ENCODE measurements at places on chromosomes 13 and 19.

GRCh38 chr19:13164343-13165161, 14.3 kb downstream of the IER2 start:
- no peak for DNase-seq

DNA sequence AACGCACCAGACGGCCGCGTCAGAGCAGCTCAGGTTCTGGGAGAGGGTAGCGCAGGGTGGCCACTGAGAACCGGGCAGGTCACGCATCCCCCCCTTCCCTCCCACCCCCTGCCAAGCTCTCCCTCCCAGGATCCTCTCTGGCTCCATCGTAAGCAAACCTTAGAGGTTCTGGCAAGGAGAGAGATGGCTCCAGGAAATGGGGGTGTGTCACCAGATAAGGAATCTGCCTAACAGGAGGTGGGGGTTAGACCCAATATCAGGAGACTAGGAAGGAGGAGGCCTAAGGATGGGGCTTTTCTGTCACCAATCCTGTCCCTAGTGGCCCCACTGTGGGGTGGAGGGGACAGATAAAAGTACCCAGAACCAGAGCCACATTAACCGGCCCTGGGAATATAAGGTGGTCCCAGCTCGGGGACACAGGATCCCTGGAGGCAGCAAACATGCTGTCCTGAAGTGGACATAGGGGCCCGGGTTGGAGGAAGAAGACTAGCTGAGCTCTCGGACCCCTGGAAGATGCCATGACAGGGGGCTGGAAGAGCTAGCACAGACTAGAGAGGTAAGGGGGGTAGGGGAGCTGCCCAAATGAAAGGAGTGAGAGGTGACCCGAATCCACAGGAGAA, 1.9 kb downstream of the PPP1R12C start:
- no peak for DNase-seq

DNA sequence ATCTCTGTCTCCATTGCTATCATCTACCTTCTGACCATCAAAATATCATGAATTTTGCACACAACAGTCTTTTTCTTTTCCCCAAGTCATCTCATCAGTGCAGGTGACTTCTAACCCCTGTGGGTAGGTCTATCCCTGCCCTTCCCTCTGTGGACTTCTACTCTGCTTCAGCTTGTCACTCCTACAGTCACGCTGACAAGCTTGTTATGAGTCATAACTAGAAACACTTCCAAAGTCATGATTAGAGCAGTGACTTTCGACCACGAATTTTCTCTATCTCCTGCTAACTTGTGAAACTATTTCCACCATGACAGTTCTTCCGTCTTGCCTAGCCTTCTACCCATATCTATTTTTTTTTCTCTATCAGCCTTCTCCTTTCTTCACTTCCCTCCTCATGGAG, 343.7 kb upstream of the ARGLU1 start:
- no peak for DNase-seq

GRCh38 chr13:46860722-46861121, 36.1 kb downstream of the HTR2A start:
- DNase-seq = no peak

- no peak for DNase-seq
Observed at GRCh38 chr13:60425332-60425731, 28.3 kb downstream of the TDRD3 start.

- no peak for DNase-seq
Observed at GRCh38 chr19:30090963-30091362, 148.9 kb downstream of the URI1 start.

- DNase-seq = no peak
Observed at GRCh38 chr13:51826606-51827005, 18.4 kb downstream of the TMEM272 start.

DNA sequence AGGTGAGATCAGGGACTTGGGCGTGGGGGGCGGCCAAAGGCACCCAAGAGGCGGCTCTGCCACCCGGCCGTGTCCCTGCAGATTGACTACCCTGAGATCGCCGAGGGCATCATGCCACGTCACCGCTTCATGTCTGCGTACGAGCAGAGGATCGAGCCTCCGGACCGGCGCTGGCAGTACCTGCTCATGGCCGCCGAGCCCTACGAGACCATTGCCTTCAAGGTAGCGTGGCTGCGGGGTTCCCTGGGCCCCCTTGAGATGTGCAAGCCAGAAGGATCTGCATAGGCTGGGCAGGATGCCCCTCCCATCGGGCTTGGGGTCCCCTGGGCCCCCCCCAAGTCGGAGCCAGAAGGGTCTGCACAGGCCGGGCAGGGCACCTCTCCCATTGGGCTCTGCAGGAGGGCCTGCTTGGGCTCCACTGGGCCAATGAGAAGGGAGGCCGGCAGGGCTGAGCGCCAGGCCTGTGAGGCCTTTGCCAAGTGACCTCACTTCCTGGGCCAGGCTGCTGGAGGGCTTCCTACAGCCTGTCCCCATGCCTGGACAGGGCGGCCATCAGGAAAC, 2.2 kb upstream of the AMH start:
- no peak for DNase-seq

GRCh38 chr13:85243831-85244230, 555.4 kb downstream of the SLITRK6 start:
- DNase-seq = no peak

- DNase-seq = no peak
Observed at GRCh38 chr13:37481885-37482227, 116.7 kb downstream of the POSTN start.

- no peak for DNase-seq
Observed at GRCh38 chr19:3725121-3725520, 16.9 kb downstream of the TJP3 start.

DNA sequence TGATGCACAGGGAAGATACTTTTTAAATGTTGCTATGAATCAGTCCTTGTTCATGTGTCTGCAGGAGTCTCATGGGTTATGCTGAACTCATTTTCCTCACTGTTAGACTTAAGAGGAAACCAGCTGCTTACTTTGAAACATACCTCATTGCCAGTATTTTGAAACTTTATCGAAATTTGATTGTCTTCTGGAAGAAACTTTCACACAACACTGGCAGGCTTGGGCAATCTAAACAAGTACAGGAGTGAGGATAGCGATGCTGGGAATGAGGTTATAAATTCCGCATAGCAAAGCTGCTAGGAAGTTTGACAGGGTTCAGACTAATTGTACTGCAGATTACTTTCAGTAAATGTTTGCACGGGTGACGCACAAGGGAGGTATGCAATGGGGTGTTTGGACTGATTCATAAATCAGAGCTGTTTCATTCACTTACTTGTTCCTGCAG, 245.7 kb downstream of the DNAJC15 start:
- no peak for DNase-seq

- DNase-seq = no peak
Observed at GRCh38 chr13:46630431-46631178, 77.6 kb downstream of the LRCH1 start.

- no peak for DNase-seq
Observed at GRCh38 chr19:40768869-40769268, 6.5 kb upstream of the MIA start.

DNA sequence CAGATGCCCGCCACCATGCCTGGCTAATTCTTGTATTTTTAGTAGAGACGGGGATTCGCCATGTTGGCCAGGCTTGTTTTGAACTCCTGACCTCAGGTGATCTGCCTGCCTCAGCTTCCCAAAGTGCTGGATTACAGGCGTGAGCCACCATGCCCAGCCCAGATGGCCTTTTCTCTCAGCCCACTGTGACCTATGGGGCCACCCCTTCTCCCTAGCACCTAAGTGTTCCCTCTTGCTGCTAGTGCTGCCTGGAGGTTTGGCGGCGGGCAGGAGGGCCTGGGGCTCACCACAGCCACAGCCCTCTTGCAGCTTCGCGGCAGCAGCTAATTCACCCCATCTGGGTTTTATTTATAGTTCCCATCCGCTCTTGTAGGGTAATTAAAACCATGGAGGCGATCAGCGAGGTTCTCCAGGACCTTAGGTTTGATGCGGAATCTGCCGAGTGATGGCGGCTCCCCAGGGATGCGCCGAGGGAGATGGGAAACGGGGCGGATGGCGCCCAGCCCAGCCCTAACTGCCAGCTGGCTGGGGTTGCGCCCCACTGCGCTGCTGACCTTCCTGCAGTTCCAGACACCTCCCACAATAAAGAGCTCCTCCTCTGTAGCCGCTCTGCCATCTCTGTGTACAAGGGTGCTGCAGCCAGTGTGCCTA, 3.3 kb downstream of the REX1BD start:
- no peak for DNase-seq

DNA sequence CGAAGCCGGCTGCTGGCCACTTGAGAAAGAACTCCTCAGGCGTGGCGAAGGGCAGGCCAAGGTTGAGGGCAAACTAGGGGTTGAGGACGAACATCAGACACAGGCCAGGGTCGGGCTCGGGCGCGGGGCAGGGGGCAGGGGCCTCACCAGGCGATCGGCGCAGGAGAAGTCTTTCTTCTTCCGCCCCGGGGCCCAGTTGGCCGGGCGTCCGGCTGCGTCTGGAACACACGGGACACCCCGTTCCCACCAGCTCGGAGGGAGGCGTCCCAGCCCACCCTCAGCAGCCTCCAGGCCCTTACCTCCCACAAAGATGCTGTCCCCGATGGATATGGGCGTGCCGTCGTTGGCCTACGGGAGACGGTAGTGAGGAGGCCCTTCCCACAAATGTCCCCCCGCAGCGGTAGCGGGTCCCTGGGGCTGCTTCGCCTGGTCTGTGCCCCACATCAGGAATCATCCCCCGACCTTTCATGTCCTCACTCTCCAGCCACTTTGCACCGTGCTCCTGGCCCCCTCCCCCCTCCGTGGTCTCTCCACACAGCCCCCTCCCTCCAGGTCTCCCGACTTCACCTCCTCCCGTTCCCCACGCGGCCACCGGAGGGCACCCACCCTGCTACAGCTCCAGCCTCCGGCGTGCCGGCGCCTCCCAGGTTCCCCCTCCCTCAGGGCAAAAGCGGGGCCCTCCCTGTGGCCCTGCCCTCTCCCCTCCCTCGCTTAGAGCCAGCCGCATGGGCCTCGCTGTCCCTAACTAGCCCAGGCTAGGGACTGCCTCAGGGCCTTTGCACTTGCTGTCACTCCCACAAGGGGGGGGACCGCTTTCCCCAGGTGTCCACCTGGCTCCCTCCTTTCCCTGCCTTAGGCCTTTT, 4.8 kb downstream of the PNKP start:
- no peak for DNase-seq

DNA sequence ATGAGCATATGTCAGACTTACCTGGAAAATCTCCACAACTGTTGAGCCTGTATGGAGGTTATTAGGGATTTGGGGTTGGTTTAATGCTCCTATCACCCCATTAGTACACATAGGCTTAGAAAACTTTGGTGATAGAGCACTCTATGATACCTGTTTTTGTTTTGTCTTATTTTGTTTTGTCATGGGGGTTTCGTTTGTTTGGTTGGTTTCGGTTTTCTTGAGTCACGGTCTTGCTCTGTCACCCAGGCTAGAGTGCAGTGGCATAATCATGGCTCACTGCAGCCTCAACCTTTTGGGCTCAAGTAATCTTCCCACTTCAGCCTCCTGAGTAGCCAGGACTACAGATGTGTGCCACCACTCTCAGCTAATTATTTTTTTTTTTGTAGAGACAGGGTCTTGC, 70.0 kb downstream of the MZT1 start:
- DNase-seq = no peak

DNA sequence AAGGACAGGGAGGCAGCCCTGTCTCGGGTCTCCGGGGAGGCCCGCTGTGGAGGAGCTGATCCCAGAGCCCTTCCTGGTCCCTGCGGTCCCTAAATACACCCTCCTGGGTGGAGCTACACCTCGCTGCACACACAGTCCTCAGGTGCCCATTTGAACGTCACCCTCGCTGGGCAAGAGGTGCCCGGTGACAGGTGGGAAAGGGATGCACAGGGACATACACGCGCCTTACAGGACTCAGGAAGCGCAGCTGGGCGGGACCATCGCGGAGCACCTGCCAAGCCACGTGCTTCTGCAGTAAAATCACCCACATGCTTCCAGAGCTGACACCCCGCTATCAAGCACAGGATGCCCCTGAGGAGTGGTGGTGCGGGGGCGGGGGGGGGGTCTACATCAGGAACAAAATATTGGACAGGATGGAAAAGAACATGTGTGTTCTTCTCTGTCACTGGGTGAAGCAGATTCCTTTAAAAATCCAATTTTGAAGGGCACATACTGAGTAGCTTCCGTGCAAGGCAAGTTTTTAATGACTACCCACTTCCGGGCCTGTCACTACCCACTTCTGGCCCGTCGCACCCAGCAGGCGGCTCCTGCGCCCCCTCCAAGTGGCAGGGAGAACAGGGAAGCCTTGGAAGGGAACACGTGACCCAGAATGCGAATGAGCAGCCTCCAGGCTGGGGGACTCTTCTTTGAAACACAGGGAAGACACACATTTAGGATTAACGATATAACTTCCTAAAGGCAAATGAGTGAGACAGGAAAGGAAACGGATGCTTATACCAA, 78.9 kb downstream of the COL4A1 start:
- no peak for DNase-seq

GRCh38 chr13:38636073-38636472, 50.8 kb upstream of the FREM2 start:
- no peak for DNase-seq

DNA sequence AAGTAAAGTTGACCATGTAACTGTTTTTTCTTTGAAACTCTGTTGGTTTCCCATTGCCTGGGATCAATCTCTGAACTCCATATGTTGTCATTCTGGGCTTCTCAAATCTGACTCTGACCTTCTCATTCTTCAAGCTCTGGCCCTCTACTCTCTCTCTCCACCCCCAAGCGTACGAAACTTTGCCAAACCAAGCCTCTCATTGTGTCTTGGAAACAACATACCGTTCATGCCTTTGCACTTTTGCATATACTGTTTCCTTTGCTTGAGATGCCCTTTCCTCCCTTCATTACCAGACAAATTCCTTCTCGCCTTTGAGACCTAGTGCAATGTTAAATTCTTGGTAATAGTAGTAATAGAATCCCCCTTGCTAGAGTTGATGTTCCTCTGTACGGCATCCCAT, 113.7 kb downstream of the OLFM4 start:
- DNase-seq = no peak

DNA sequence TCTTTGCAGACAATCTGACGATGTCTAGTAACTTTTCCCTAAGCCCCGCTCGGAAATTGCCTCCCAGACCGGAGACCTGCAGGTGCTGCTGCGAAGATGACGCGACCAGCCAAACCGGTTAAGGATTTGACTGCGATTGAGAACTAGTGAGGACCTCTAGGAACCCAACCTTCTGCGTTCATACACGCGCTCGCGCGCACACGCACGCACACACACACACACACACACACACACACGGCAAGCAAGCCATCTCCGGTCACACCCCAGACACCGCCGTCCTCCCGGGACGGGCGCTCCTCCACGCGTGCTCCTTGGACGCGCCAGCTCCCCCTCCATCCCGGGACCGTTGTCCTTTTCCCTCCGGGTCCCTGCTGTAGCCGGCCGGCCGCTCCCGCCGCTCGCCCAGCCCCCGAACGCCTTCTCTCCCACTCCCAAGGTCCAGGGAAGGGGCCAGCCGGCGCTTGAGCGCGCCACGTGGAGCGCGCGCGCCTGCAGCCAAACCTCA, 1.2 kb downstream of the TBC1D4 start:
- peak; percentile 4 for DNase-seq
